Caudate nucleus (tissue), 63 donors: ENCODE measurements at places on chromosomes 12 and 14.

GRCh38 chr14:104586832-104587620, 7.5 kb downstream of the C14orf180 start:
- no peak for DNase-seq

DNA sequence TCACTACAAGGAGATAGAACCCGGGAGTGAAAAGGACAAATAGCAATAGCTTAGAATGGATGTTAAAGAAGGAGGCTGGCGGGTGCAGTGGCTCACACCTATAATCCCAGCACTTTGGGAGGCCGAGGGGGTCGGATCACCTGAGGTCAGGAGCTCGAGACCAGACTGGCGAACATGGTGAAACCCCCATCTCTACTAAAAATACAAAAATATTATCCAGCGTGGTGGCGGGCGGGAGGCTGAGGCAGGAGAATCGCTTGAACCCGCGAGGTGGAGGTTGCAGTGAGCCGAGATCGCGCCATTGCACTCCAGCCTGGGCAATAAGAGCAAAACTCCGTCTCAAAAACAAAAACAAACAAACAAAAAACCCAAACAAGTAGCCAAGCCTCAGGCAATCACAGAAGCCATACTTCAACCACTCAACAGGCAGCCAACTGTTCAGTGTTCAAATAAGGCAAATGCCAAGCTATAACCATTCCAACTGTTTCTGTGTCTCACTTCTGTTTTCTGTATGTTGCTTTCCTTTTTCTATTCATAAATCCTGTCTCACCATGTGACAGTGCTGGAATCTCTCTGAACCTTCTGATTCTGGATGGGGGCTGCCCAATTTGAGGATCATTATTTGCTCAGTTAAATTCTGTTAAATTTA, 3.9 kb upstream of the SPTLC2 start:
- DNase-seq = no peak

GRCh38 chr14:33134975-33135374, 196.3 kb downstream of the NPAS3 start:
- no peak for DNase-seq

DNA sequence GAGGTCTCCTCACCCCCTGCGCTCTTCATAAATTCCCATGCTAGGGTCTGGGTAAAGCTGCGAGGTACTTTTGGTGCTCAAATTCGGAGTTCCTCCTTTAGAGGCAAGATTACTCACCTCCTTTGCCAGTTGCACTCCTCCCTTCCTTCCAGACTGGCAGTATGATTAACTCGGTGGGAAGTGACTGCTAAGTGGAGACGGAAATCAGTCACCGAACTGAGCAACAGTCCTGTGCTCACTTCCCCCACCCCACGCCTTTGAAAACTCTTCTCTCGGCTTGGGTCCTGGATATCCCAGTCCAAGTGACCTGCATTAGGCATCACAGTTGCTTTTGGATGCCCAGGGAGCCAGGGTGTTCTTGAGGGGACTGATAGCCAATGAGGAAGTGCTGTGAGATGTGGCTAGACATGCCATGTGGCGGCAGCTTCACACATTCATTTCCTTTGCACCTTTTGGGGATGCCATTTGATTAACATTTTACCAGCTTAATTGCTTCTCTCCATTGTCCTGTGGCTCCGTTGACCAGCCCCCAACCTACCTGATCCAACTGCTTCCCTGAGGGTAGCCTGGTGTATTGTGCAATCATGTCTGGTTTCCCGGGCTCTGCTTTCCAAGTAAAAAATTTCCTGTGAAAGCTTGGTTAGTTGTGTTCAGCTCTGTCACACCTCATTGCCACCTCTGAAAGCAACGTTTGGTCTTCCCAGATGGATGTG, 840 bp downstream of the PNP start:
- no peak for DNase-seq

DNA sequence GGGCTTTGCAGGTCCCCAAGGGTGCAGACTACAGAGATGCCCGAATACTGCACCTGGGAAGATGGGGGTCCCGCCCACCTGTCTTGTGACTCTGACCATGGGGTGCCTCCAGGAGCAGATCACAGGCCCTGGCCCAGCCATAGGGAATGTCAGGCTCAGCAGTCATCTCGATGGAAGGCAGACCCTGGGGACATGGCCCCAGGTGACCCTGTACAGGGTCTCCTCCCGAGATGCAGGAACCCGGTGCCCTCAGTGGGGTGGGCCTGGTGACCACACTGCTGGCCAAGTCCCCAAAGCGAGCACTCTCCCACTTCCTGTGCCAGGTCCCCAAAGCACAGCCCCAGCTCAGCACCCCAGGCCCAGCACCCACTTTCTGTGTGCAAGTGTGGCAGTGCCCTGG, 903.7 kb upstream of the USP15 start:
- no peak for DNase-seq
